ENCODE measurements at places on chromosomes 6 and 20. TPM values are rescaled to one million over a fixed set of nuclear protein-coding genes. Genes with fewer than 3 reads are reported as not detected.

DNA sequence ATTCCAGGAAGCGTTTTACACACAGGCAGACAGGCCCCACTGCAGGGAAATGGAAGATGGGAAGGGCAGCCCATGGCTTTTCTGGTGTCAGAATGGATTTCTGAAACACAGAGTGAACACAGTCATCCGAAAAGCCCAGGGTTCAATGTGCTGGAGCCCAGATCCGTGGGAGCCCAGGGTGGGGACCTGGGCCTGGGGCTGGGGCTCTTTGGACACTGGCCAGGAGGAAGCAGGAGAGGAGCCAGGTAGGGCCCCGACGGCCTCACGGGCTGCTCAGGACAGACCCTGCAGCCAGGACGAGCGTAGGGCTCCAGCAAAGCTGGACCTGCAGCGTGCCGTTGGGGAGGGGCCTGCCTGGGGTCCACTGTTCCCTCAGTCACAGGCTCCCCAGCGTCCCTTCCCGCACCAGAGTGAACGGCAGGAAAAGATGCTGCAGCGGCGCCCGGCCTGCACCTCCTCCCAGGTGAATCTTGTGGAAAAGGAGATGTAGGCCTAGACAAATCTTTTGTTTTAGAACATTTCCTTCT lies 24.3 kb upstream of the LSM14B start:
- DNase-seq: no peak
- H3K27ac ChIP-seq: no peak overlapping the region
- H3K4me3 ChIP-seq: no peak overlapping the region
- H3K27me3 ChIP-seq: peaks cover 7% of the 10 kb centered on the region
- no peaks in the 10 kb centered on the region for H3K4me1 ChIP-seq

Gene PHF1
- total RNA-seq: 50.7 TPM

GRCh38 chr6:106973836-106974335 lies 643 bp downstream of the CD24 start:
- no peak for DNase-seq
- H3K36me3 ChIP-seq: no peaks in the 10 kb centered on the region
- peaks cover 46% of the 10 kb centered on the region for H3K27me3 ChIP-seq
- H3K4me1 ChIP-seq: no peaks in the 10 kb centered on the region
- no peak overlapping the region for H3K4me3 ChIP-seq

GRCh38 chr6:11273406-11274065 lies 41.1 kb upstream of the NEDD9 start:
- no peak overlapping the region for H3K4me3 ChIP-seq
- peaks cover 47% of the 10 kb centered on the region for H3K4me1 ChIP-seq
- no peaks in the 10 kb centered on the region for H3K36me3 ChIP-seq
- no peak for DNase-seq
- no peak overlapping the region for H3K27ac ChIP-seq

GRCh38 chr20:23585808-23586734 lies 17.8 kb upstream of the CST9L start:
- DNase-seq: no peak
- no peaks in the 10 kb centered on the region for H3K4me1 ChIP-seq
- H3K27ac ChIP-seq: no peak overlapping the region
- peaks cover 11% of the 10 kb centered on the region for H3K27me3 ChIP-seq
- no peak overlapping the region for H3K4me3 ChIP-seq
- H3K36me3 ChIP-seq: no peaks in the 10 kb centered on the region

Gene OTOR
- total RNA-seq: not detected

Gene CLPSL1
- total RNA-seq: not detected

Gene MYLK2
- 0.20 TPM for total RNA-seq

- no peak overlapping the region for H3K4me3 ChIP-seq
- no peaks in the 10 kb centered on the region for H3K27me3 ChIP-seq
- H3K27ac ChIP-seq: no peak overlapping the region
- peaks cover 11% of the 10 kb centered on the region for H3K4me1 ChIP-seq
Measured at GRCh38 chr20:38759106-38759505, 10.8 kb downstream of the ACTR5 start.

DNA sequence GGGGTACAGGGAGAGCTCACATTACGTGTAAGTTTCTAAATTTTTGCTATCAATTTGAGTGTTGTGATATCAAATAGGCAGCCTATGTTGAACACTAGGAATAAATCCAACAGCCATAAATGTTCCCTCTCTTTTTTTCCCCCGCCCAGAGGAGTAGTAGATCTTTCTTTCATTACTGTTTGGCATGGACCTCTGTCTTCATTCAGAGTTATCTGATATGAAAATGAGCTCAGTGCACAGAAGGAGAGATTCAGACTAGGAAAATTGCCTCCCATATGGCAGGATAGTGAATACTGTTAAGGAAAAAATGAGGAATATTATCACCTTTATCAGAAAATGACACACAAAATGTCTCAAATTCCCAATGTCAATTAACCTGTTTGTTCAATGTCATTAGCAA lies 110.0 kb upstream of the EYS start:
- DNase-seq: no peak
- no peak overlapping the region for H3K4me3 ChIP-seq
- H3K27ac ChIP-seq: no peak overlapping the region
- no peaks in the 10 kb centered on the region for H3K36me3 ChIP-seq

Gene GUCA1A
- not detected for total RNA-seq

DNA sequence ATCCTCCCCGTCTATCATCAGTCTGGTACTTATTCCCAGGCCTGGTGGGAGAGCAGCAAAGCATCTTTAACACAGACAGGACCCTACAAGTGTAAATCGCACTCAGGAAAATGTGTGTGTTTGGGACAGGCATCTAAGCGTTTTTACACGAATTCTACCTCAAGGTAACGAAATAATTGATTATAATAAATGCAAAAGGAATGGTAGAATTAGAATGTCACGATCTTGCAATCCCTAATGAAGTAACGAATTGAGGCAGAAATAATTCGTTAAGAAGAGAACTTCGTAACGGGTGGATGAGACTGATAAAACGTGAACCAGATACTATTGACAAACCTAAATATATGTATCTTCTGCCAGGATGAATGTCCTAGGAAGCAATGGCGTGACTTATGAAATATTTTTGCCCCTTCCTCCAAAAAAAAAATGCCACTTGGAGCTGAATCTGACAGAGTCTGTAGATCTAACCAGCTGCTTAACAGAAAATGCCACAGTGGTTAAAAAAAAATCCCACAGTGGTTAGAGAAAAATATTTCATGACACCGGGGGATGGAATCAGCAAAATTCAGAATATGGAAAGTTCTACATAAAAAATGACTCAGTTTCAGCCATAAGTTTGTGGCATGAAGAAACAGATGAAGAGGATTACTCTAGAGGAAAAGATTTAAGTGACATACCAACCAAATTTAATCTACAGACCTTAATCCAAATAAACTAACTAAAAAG lies 68.7 kb downstream of the F13A1 start:
- H3K27me3 ChIP-seq: no peaks in the 10 kb centered on the region
- H3K4me3 ChIP-seq: no peak overlapping the region
- DNase-seq: no peak
- H3K36me3 ChIP-seq: no peaks in the 10 kb centered on the region
- no peak overlapping the region for H3K27ac ChIP-seq
- no peaks in the 10 kb centered on the region for H3K4me1 ChIP-seq

DNA sequence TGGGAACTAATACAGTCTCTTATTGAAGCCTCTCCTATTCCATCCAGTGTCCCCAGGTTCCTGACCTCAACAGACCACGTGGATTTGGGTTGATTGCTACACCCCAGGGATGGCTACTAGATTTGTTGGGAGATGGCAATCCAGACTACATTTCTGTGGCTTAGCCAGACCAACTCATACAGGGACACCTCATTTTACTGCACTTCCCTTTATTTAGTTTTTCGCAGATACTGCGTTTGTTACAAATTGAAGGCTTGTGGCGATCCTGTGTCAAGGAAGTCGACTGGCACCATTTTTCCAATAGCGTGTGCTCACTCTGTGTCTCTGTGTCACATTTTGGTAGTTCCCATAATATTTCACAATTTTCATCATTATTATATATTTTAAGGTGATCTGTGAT lies 10.3 kb upstream of the MTRF1L start:
- no peak overlapping the region for H3K4me3 ChIP-seq
- no peaks in the 10 kb centered on the region for H3K27me3 ChIP-seq
- no peaks in the 10 kb centered on the region for H3K36me3 ChIP-seq

GRCh38 chr20:44850272-44850671 lies 35.2 kb upstream of the YWHAB start:
- peaks cover 34% of the 10 kb centered on the region for H3K27me3 ChIP-seq
- H3K4me1 ChIP-seq: peaks cover 7% of the 10 kb centered on the region
- no peaks in the 10 kb centered on the region for H3K36me3 ChIP-seq

DNA sequence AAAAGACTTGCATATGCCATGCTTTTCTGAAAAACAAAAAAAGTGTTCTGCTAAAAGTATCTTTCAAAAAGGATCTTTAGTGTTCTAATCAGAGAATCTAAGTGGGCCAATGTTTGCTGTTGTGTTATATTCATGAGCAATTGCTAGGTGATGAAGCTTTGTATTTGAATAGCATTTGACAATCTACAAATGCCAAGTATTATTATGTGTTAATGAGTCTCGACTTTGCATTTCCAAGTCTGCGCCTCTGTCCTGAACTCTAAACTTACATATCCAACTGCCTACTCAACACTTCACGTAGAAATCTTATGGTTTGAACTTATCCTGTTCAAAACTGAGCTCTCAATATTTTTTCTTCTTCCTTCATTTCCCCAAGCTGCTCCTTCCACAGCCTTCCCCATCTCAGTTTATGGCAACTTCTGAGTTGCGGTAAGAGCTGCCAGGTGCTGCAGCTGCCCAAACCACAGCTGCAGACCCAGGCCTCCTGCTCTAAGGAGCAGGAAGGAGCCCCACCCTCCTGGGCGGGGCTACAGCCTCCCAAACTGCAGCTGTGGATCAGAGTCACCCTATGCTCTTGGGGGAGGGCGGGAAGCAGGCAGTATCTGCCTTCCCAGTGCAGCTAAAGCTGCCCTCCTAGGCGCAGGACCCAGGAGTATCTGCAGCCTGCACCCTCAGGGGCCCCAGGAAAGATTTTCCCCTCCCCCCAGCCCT lies 16.7 kb upstream of the MAK start:
- DNase-seq: no peak
- H3K27me3 ChIP-seq: peaks cover 9% of the 10 kb centered on the region
- H3K4me3 ChIP-seq: no peak overlapping the region
- H3K36me3 ChIP-seq: peaks cover 7% of the 10 kb centered on the region
- H3K4me1 ChIP-seq: no peaks in the 10 kb centered on the region

GRCh38 chr20:14691994-14692393 lies 354.6 kb upstream of the FLRT3 start:
- H3K36me3 ChIP-seq: no peaks in the 10 kb centered on the region
- H3K27ac ChIP-seq: no peak overlapping the region

DNA sequence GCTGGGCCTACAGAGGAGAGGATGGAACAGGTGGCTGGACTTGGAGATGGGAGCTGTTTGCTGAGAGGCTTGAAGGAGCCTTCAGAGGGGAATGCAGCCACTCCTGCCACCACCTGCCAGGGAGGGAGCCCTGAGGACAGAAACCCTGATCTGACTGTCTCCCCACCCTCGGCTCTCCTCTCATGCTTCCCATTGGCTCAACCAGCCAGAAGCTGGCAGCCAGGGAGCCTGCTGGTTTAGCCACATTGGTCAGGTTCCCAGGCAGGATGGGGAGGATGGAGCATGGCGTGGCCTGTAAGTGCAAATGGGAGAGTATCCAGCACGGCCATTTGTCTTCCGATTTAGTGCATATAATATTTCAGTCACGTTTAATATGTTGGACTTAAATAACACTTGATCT lies 12.8 kb downstream of the TREM1 start:
- peaks cover 36% of the 10 kb centered on the region for H3K27me3 ChIP-seq
- no peaks in the 10 kb centered on the region for H3K36me3 ChIP-seq
- DNase-seq: no peak
- no peaks in the 10 kb centered on the region for H3K4me1 ChIP-seq
- H3K27ac ChIP-seq: no peak overlapping the region

GRCh38 chr6:24052590-24052961 lies 73.4 kb upstream of the NRSN1 start:
- H3K4me1 ChIP-seq: no peaks in the 10 kb centered on the region
- no peak for DNase-seq
- no peak overlapping the region for H3K27ac ChIP-seq
- peaks cover 5% of the 10 kb centered on the region for H3K36me3 ChIP-seq
- no peak overlapping the region for H3K4me3 ChIP-seq

Gene BPI
- total RNA-seq: not detected

- DNase-seq: no peak
- peaks cover 3% of the 10 kb centered on the region for H3K36me3 ChIP-seq
- H3K4me3 ChIP-seq: no peak overlapping the region
- no peaks in the 10 kb centered on the region for H3K27me3 ChIP-seq
- no peak overlapping the region for H3K27ac ChIP-seq
Measured at GRCh38 chr6:146265056-146265455, 236.2 kb downstream of the GRM1 start.

GRCh38 chr6:118677193-118677592 lies 25.8 kb upstream of the CEP85L start:
- H3K36me3 ChIP-seq: no peaks in the 10 kb centered on the region
- peaks cover 14% of the 10 kb centered on the region for H3K4me1 ChIP-seq
- no peak overlapping the region for H3K4me3 ChIP-seq
- H3K27me3 ChIP-seq: 0 out of 2 replicates have a peak, but pooled peaks cover 4% of the 10 kb centered on the region

DNA sequence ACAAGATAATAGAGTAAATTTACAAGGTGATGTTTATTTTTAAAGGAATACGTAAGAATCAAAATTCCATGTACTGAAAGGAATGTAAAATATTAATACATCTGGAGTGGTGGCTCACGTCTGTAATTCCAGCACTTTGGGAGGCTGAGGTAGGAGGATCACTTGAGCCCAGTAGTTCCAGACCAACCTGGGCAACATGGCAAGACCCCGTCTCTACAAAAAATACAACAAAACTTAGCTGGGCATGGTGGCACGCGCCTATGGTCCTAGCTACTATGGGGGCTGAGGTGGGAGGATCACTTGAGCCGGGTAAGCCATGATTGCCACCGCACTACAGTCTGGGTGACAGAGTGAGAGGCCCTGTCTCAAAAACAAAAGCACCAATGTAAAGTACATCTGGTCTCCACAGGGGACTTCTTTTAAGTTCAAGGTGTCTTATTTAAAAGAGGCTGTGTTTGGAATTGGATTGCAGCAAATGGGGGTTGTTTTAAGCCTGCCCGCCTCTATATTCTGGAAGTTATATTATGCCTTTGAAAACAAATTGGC lies 36.9 kb downstream of the ARID1B start:
- peaks cover 25% of the 10 kb centered on the region for H3K4me1 ChIP-seq
- no peak for DNase-seq

- peaks cover 14% of the 10 kb centered on the region for H3K4me1 ChIP-seq
- H3K27ac ChIP-seq: no peak overlapping the region
- no peak overlapping the region for H3K4me3 ChIP-seq
Measured at GRCh38 chr20:56875052-56875659, 246.1 kb downstream of the TFAP2C start.

- DNase-seq: no peak
- H3K4me1 ChIP-seq: peaks cover 7% of the 10 kb centered on the region
- peaks cover 13% of the 10 kb centered on the region for H3K36me3 ChIP-seq
- H3K4me3 ChIP-seq: no peak overlapping the region
- H3K27ac ChIP-seq: no peak overlapping the region
Measured at GRCh38 chr20:2603816-2604505, 48.5 kb upstream of the NOP56 start.

DNA sequence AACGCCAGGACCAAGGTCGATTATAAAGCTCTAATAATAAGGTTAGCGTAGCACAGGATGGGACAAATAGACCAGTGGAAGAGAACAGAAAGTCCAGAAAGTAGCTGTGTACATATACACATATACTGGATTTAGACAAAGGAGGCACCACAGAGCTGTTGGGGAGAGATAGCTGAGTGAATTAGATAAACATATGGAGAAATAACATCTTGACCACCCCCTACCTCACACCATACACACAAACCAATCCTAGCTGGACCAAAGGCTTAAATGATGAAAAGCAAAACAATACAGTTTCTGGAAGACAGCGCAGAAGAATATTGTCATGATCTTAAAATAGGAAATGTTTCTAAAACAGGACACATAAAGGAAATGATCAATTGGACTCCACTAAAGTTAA lies 112.9 kb downstream of the PXDC1 start:
- no peaks in the 10 kb centered on the region for H3K4me1 ChIP-seq
- no peaks in the 10 kb centered on the region for H3K36me3 ChIP-seq
- no peak for DNase-seq
- peaks cover 22% of the 10 kb centered on the region for H3K27me3 ChIP-seq
- H3K4me3 ChIP-seq: no peak overlapping the region

Gene SLC17A2
- total RNA-seq: not detected

Gene TMEM74B
- not detected for total RNA-seq

All from HFFc6 (cell line).